Large intestine (tissue), 12 donors: ENCODE measurements at places on chromosomes 3 and 15.

GRCh38 chr3:141305436-141305835, 62.9 kb upstream of the ZBTB38 start:
- DNase-seq = no peak

DNA sequence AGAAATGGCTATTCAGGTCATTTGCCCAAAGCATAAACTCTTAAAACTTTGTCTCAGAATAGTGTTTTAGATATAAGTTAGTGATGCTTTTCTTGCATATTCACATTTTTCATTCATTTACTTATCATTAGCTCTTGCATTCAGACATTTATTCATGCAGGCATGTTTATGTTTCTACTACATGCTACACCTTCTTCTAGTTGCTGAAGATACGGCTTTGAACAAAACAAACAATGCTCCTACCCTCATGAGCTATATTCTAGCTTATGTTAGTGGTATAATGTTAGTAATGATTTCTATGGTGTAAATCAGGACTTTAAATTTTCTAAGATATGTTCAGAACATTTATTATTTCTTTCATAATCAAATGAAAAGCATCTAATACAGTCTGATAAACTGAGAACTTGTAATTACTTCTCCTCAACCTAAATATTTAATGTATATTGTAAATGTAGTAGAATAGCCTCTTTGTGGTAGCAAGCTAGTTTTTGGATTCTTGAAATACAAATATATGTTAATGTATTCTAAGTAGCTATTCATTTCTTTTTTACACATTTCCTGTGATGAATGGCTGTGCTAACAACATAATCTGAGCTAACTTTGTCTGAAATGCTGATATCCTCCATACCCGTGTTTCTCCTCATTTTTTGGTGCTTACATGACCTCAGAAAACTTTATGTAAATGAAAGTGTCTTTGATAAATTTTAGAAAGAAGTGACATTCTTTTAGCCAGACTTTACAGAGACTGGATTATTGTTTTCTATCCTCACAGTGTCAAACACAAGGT, 15.5 kb upstream of the GOLGA8B start:
- no peak for DNase-seq

- no peak for DNase-seq
Measured at GRCh38 chr3:119628390-119628789, 30.7 kb downstream of the PLA1A start.

- no peak for DNase-seq
Measured at GRCh38 chr3:3771094-3771493, 28.1 kb upstream of the LRRN1 start.

- DNase-seq = no peak
Measured at GRCh38 chr3:52546111-52546901, 9.9 kb downstream of the UQCC5 start.

DNA sequence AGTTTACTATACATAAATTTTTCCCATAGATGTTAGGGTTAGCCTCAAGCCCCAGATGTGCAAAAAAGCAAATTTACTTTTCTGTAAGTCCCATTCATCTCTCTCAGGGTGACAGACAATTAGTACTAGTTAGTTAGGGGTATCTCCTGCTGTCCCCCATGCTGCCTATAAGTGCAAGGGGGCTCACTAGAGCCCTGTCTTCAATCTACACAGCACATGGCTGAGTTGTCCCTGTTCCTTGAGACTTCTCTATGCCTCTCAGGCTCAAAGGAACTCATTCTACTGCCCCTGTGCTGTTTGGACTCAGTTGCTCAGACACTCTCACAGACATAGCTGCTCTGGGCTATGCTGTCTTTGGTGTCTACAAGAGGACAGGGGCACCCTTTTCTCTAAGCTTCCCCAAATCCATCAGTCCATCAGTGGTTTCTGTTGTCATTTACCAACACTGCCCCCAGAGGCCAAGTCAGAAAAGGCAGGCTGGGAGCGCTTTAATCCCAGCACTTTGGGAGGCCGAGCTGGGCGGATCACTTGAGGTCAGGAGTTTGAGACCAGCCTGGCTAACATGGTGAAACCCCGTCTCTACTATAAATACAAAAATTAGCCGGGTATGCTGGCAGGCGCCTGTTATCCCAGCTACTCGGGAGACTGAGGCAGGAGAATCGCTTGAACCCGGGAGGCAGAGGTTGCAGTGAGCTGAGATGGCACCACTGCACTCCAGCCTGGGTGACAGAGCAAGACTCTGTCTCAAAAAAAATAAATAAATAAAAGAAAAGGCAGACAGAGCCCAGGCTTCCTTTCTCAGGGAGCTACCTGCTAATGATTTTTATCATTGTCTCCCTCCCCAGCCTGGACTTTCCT, 31.4 kb upstream of the PRTG start:
- DNase-seq = no peak

- no peak for DNase-seq
Measured at GRCh38 chr3:106711650-106712049, 665.6 kb upstream of the CCDC54 start.

DNA sequence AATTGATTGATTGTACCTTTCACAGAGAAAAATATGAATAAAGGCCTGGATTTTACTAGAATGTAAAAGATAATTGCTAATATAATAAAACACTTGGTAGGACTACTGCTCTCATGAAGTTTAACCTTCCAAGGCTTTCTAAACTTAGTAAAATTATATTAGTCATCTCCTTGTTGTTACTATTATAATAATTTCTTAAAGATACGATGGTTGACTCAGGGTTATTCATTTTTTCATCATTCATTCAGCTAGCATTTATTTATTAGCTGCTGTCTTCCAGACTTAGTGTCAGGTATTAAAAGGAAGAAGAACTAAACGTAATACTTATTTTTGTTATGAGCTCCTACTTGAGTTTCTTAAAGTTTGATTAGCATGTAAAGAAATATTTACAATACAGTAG, 771.6 kb upstream of the NR2F2 start:
- DNase-seq = no peak

DNA sequence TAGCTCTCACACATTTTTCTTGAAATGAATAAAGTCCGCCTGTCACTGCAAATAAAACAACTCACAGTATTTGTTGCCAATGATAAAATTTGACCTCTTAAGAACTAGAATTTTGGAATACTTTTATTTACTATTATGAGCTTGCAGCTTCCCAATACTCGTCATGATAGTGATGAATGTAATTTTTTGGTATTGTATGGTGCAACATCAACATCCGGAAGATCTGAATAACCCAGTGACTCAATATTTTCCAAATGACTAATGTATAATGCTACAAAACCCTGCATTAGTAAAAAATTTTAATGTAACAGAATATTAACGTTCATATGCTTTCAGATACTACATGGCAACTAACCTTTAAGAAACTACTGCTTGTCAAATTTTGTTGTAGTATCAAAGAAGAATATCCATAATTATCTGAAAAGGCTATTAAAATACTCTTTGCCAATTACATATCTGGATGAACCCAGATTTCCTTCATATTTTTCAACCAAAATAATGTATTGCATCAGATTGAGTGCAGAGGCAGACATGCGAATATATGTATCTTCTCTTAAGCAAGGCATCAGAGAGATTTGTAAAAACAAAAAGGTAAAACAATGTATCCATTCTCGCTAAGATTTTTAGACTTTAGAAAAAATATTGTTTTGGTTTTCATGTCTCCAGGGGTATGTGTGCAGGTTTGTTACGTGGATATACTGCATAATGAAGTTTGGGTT, 95.3 kb downstream of the IGF2BP2 start:
- no peak for DNase-seq

GRCh38 chr15:25173241-25174028, 218.6 kb downstream of the SNRPN start:
- no peak for DNase-seq

- no peak for DNase-seq
Measured at GRCh38 chr3:185779461-185779860, 45.4 kb downstream of the IGF2BP2 start.

DNA sequence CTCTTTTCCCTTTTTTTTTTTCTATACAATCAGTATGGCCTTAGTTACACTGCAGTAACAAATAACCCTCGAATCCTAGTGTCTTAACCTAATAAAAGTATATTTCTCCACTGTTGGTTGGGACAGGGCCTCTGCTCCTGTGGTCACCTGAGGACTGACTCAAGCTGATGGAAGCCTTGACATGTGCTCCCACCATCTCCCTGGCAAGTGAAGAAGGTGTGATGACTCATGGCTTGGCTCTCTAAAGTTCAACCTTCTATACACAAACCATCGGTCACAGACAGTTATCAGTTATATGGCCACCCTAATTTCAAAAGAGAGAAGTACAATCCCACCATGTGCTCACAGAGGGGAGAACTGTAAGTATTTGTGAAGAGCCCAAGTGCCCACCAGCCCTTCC, 65.8 kb upstream of the CACNA2D3 start:
- no peak for DNase-seq

- no peak for DNase-seq
Measured at GRCh38 chr3:120470870-120471269, 20.1 kb upstream of the FSTL1 start.

DNA sequence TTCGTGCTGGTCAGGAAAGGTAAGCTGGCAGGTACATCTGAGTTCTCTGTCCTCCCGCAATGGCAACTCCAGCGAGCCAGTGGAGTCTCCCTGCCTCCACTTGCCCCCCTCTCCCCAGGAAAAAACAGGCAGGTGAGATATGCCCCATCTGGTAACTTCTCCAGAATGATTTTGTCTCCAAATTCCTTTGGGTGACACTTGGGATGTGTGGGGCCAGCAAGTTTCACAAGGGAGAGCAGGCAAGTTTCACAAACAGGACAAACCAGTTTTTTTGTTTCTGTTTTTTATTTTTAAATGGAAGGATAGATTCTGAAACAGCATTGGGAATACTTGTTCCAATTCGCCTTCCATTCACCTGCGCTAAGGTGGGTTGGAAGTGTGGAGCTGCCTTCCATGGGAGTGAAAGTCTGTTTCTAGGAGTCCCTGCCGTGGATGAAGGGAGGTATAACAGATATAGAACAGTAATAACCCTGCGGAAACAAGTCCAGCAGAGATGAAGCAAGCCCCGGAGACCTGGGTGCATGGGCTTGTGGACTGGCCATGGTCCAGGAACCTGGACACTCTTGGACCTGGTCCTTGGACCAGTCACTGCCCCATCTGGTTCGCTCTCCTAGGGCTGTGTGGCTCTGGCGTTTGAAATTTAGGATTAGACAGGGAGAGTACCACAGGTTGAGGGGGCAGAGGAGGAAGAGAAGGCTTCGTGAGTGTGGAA, 22.9 kb upstream of the KIF23 start:
- no peak for DNase-seq

GRCh38 chr3:163328680-163329079, 1749.6 kb downstream of the SI start:
- no peak for DNase-seq

- no peak for DNase-seq
Measured at GRCh38 chr15:89829616-89830440, 15.2 kb upstream of the ANPEP start.

GRCh38 chr3:19576343-19576742, 357.7 kb downstream of the EFHB start:
- DNase-seq = no peak

GRCh38 chr3:171516765-171517164, 56.6 kb upstream of the TNIK start:
- DNase-seq = no peak

- no peak for DNase-seq
Measured at GRCh38 chr3:1529676-1530075, 436.9 kb downstream of the CNTN6 start.

DNA sequence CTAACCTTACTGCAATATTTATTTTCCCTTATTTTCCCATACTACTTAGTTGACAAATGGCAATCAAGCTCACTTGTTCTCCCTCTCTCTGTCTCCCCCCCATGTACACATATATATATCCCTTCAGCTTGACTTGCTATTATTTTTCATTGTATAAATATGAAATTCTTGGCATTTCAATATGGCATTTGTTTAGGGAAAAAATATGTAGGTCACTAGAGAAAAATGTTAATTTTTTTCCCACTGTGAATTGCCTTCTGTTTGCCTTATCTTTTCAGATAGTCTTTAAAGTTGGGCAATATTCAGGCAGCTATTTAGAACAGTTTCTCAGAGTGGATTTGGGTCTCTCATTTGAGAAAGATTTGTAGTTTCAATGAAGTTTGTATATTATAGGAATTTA, 62.8 kb upstream of the UTS2B start:
- no peak for DNase-seq

- no peak for DNase-seq
Measured at GRCh38 chr15:33738941-33739664, 229.2 kb upstream of the CHRM5 start.

DNA sequence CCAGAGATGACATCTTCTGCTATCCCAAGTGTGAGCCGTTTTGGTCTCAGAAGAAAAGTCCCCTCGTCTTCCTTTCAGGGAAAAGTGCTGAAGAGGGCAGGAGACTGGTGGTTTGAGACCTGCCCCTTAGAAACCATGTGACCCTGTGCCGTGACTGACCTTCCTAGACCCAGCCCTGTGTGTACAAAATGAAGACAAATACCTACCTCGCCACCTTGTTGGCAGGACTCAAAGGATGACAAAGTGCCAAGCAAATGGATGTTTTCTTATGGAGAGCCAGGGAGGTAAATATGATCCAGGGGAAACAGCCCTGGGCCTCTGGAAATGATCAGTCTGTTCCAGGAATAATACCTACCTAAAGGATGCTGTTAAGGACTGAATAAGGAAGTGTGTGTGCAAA, 41.3 kb downstream of the FAM174B start:
- no peak for DNase-seq

- DNase-seq = no peak
Measured at GRCh38 chr3:126197854-126198584, 17.6 kb upstream of the ALDH1L1 start.

DNA sequence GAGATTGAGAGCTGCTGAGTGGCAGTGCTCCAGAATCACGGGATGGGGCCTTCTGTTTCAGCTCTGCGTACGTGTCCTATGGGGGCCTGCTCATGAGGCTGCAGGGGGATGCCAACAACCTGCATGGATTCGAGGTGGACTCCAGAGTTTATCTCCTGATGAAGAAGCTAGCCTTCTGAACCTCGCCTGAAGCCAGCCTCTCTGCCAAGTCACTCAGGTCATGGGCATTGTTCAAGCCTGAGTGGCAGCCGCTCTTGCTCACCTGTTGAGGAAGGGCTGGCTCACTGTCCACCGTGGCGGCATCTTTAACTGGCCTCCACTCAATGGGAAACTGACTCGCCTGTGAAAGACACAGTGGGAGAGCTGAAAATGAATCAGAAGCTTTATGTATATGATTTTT, 6.6 kb downstream of the POLR2H start:
- DNase-seq = no peak

GRCh38 chr15:29410338-29410737, 140.7 kb upstream of the NSMCE3 start:
- no peak for DNase-seq
